ENCODE measurements at places on chromosomes 2 and 18.
A peak's percentile ranks its signal among the peaks of the same experiment; 100 is the strongest.

GRCh38 chr2:120915670-120916069, 180.0 kb downstream of the GLI2 start:
- no peak for DNase-seq

GRCh38 chr2:64978514-64979268, 10.5 kb upstream of the SLC1A4 start:
- peak; percentile 50 for DNase-seq

DNA sequence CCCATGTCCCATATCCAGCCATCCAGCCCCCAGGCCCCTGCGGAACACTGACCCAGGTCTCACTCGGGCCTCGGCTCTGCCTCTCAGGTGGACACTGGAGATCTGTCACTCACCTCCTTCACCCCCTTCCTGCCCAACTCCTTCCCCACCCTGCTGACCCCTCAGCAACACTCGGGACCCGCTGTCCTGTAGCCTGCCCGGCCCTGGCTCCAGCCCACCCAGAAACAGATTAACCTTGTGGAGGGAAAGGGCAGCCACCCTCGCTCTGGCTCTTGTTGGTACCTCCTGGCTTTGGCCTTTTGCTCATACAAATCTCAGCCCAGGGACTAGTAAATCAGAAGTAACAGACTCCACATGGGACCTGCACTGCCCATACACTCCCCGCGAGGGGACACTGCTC, 29.8 kb upstream of the PRLH start:
- no peak for DNase-seq

GRCh38 chr2:226256709-226257376, 542.8 kb downstream of the IRS1 start:
- DNase-seq, result no peak

GRCh38 chr2:10686176-10686730, 3.5 kb downstream of the NOL10 start:
- DNase-seq, result no peak

GRCh38 chr2:6838673-6839319, 26.9 kb downstream of the CMPK2 start:
- DNase-seq, result no peak
